ENCODE measurements at places on chromosomes 3 and 15.

DNA sequence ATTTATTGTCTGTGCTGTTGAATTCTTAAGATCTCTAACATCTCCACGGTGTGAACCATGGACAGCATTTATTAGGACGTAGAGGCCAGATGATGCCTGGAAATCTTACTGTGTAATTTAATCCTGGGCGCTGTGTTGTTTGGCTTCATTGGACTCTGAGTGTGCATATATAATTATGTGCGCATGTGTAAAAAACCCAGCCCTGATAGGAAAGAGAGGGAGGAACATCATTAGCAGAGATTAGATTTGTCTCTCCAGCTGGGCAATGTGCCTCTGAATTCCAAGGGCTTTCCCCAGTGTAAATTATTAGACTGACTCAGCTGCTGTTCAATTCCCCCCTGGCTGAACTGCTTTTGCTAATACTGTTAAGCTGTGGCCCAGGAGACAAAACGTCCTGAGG lies 39.6 kb downstream of the MAP3K13 start:
- DNase-seq, result peak; percentile 73

GRCh38 chr3:172334671-172335207 lies 113.5 kb downstream of the GHSR start:
- DNase-seq, result peak; percentile 35

DNA sequence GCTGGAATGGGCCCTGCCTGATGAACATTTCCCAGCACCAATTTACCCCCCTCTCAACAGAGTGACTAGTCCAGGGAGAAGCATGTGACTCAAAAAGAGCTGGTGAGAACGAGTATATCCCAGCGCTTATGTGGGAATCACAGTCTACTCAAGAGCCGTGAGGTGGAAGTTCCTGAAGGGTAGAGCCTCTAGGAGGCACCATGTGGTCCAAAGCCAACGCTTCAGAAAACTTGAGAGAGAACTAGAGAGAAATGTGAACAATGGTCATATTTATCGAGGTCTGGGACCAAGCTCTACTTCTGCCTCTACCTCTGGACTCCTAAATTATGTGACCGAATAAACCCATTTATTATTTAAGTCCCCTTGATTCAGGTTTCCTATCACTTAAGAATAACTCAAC lies 111.0 kb upstream of the RAP2B start:
- no peak for DNase-seq

DNA sequence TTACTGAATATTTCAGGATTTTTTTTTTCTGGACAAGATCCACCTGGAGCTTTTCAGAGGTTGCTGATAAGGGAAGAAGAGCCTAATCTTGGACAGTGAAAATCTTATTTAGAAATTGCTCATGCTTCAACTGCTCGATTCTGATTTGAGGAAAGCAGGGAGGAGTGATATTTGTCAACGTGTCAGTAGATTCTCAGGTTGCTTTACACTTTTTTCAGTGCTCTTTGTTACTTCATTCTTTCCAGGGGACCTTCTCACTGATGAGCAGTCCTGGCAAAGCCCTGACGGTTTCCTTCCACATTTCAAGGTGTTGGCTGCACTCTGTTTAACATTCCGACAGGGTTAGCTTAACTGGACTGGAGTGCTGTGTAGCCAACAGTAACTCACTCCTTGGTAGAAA lies 24.1 kb upstream of the RARB start:
- no peak for DNase-seq

- no peak for DNase-seq
Observed at GRCh38 chr15:83919978-83920510, 266.1 kb downstream of the ADAMTSL3 start.

GRCh38 chr3:118636841-118637240 lies 397.8 kb downstream of the IGSF11 start:
- no peak for DNase-seq

GRCh38 chr3:122493296-122493695 lies 21.4 kb downstream of the KPNA1 start:
- DNase-seq, result no peak

- peak; percentile 48 for DNase-seq
Observed at GRCh38 chr15:82709421-82710207, at the start of gene AP3B2. Gene AP3B2 (minus strand): TSS chr15:82709875. CDS start chr15:82709706, 169 bp downstream.

DNA sequence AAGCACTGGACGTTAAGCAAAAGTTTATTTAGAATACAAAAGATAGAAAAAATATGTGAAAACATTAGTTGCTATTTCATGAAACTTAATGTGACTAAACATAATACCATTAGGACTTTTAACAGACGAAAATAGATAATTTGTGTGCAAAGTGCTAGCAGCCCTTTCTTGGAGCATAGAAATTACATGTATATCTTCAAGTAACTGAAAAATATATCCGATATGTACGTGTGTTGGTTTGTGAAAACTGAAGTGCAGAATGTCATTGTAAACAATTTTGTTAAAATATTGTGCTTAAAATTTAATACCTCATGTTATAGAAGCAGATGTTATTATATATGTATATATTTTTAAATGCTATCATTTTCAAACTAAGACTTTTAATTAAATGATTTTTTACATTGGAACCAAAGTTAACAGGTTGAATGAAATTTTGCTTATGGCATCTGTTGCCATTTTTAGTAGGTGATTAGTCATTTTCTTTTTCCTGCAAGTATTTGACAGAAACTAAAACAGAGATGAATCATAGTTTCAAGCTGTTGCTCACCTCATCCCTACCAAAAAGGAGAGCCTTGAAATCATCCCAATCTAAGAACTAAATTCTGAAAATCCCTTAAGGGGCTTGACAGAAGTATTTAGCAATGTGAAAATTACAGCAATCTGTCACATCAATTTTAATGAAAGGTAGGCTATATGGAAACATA lies 334.8 kb downstream of the NAALADL2 start:
- no peak for DNase-seq

- no peak for DNase-seq
Observed at GRCh38 chr3:159200176-159200575, 398.3 kb downstream of the MFSD1 start.

DNA sequence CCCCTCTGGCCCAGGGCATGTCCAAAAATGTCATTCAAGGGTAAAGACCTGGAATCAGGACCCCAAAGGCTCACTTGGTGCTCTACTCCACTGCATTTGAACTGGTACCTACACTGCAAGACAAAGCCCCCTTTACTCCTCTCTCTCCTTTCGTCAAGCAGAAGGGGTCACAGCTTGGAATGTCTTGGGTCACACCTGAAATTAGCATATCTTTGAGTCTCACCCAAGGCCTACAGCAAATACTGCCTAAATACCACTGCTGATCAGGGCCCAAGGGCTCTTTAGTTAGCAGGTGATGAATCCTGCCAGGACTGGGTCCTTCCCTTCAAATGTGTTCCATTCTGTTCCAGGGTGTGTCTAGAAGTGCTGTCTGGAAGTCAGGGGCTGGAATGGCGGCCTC lies 320.6 kb downstream of the SV2B start:
- DNase-seq, result no peak

DNA sequence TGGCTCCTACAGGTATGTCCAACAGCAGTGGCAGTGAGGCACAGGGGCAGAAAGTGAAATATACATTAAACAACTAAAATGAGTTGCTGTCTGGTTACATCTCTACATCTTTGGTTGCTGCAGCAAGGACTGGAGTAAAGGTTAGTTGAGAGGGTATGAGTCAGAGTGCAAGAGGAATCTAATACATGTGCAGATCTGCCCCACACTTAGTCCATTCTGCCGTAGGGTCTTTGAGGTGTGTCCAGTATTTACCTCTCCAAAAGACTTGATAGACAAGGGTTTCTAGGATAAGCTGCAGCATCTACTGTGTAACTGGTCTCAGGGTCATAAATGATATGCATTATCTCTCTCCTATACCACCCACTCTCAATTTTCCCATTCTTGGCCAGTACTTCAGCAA lies 6.2 kb upstream of the NEDD4 start:
- no peak for DNase-seq

DNA sequence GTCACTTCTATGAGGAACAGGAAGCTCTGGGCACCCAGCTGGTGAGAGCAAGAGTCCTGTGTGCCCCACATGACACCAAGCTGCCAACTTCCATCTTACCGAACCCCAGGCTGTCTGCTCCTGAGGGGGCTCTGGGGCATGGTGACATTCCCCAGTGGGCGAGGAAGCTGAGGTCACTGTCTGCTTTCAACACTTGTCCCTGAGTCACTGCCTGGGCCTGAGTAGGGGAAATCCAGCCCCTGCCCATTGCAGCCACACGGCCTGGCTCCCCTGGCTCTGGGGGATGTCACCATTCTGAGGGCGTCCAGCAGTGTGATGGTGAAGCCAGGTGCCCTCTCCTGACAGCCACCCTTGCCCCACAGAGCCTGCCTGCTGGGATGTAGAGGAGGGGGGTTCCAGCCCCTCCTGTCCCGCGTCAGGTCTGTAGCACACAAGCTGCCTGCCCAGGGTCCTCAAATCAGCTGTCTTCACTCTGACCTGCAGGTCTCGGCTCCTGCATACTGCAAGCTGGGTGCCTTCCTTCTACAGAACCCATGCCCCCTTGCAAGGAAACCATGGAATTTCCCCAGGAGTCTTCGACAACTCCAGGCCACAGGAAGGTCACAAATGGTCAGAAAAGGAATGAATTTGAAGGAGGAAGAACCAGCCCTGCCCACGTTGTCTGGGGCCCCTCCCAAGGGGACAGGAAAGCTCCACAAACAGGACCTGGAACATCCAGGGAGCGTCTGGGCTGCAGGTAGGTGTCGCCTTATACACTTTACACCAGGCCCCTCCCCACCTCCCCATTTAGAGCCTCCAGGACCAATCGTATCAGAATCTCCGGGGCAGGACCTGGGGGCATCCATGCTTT lies 69.9 kb upstream of the GATM start:
- DNase-seq, result no peak

DNA sequence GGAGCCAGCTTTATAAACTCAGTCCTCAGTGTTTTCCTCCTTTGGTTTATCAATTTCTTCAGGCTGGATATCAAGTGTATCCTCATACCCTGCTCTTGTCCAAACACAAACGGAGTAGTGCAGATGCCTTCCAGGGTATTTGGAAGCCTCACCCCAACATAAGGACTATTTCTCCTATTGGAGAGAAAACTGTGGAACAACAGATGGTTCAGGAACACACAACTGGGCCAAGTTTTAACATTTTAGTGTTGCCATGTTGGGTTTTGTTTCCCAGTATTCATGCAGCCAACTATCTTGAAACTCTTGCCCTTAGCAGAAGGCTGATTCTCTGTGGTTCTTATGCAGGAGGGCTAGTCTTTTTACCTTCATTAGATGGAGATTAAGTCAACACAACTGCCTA lies 398.1 kb downstream of the GABRB3 start:
- no peak for DNase-seq

DNA sequence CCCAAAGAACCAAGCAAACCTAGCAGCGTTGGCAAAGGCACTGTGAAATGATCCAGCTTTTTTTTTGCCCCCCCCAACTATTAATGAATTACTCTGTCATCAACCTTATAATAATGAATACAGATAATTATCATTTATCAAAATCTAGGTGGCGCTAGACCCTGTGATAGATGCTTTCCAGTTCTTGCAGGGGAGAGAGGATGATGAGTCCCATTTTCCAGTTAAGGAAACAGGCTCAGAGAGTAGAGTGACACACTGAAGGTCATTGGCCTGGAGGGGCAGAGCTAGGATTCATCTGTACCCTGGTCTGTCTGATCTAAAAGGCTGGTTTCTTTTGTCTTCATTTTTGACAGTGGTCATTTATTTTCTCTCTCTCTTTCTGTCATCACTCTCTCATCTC lies 5.0 kb downstream of the ACOX2 start:
- peak; percentile 19 for DNase-seq

DNA sequence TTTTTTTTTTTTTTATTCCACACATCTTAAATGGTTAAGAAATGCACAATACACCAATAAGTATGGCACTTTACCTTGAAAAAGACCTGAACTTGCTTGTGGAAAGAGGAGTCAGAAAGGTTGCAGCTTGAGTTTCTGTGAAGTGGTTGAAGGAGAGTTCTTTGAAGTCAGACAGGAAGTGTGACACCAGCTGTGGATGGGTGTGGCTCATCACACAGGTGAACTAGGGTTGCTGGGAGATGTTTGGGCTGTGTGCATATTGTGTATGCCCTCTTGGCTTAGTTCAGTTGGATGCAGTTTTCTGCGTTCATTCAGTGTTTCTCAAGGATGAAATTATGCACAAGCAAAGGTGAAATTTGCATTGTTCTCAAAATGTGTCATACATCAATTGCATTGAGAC lies 6.3 kb downstream of the AEN start:
- no peak for DNase-seq

GRCh38 chr3:113231391-113231790 lies 20.0 kb downstream of the BOC start:
- DNase-seq, result no peak

- DNase-seq, result no peak
Observed at GRCh38 chr3:16075647-16076046, 98.8 kb upstream of the GALNT15 start.

DNA sequence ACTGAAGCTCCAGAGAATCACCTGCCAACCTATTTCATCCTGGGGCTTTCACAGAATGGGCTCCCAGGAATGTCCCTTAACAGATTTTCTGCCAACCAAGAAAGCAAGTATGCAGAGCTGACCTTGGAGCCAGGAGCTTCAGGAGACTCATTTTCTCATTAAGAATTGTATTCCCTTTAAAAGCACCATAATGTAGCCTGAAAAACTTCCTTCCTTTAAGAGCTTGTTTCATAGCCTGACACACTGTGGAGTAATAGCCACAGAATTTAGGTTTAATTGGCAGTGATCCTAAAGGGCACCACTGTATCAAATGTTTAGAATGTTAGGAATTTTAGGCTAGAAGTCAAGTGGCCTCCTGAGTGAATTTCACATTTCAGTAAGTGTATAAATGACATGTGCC lies 309.8 kb downstream of the GBE1 start:
- no peak for DNase-seq

DNA sequence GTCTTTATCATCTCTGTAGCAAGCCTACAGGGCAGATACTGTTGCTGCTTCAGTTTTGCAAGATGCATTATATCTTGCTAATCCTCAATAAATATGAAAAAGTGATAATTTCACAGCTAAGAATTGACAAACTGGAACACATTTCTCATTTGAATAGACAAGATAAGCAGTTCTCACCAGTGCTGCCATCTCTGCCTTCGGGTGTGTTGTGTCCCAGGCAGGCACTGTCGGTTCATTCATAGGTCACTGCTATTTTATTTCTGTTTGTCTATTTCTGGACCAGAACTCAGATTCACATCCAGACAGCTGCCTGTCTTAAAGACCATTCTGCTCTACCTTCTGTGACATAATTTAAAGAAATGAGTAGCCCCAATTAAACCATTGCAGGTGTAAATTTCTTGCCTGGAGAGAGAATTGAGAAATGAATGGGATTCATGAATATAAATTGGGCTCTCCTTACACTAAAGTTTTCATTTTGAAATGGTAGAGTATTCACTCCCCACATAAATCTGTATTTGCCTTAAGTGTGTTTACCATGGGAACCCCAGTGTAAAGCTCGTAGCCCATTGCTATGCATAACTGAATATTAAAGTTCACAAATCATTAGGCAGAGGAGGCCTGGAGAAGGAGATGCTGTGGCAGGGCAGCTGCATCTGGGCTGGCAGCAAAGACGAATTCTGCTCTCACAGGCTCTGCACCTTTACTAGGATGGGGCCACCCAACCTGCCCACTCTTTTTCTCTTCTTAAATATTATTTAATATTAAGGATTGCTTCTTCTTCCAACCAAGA lies 149.9 kb downstream of the ARPP21 start:
- DNase-seq, result no peak
